ENCODE measurements at places on chromosomes 2 and 18.

- DNase-seq: no peak
Observed at GRCh38 chr2:179235463-179236108, 29.0 kb downstream of the SESTD1 start.

- no peak for DNase-seq
Observed at GRCh38 chr2:148957023-148957422, 81.5 kb upstream of the LYPD6B start.

GRCh38 chr2:172021955-172022354 lies 22.2 kb downstream of the METAP1D start:
- no peak for DNase-seq

DNA sequence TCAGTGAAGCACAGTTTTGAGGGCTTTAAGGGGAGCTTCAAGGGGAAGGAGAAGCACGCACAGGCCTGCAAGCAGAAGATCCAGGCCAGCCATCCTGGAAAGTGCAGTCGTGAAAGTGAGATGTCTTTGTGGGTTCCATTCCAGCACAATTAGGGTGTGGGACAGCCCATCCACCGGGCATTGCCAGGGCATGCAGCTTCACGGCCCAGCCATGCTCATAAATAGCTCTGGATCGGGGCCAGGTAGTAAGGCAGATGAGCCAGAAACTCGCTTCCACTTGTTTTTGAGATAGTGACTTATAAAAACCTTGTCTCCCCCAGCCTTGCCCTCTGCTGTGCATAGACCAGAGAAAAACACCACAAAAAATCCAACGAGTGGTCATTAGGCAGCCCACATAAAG lies 21.0 kb downstream of the KDSR start:
- DNase-seq: no peak

GRCh38 chr2:28137221-28137620 lies 246.7 kb downstream of the BABAM2 start:
- DNase-seq: no peak

- no peak for DNase-seq
Observed at GRCh38 chr18:10135302-10135926, 221.6 kb downstream of the VAPA start.

DNA sequence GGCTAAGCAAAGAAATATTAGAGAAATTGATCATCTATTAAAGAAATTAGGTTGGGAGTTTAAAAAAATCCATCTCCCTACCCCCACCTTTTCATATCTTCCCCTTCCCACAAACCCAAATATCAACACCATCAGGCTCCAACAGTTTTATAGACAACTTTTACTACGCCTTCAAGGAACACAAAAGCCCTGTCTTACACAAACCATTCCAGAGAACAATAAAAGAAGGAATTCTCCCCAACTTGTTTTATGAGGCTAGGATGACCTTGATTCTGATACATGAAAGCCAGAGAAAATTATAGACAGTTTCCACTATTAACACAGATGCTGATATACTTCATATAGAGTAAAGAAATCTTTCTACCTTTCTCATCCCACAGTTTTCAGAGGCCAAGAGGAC lies 211.6 kb downstream of the OSR1 start:
- DNase-seq: no peak

- DNase-seq: no peak
Observed at GRCh38 chr2:204277226-204277625, 268.0 kb upstream of the PARD3B start.

DNA sequence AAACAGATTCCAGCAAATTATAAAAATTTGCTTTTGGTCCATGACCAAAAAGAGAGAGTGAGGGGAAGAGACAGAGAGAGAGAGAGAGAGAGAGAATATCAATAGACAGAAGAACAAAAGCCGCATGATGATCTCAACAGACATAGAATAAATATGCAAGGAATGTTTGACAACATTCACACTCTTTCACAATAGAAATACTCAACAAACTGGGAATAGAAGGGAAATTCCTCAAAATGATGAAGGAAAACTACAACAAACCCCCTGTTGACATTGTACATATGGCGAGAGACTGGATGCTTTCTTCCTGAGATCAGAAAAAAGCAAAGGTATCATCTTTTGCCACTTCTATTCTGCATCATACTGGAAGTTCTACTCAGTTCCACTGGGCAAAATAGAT lies 309.7 kb downstream of the RAD51AP2 start:
- DNase-seq: no peak

GRCh38 chr2:66495788-66496640 lies 61.1 kb downstream of the MEIS1 start:
- DNase-seq: no peak

- no peak for DNase-seq
Observed at GRCh38 chr2:10990561-10991111, 78.9 kb downstream of the KCNF1 start.

DNA sequence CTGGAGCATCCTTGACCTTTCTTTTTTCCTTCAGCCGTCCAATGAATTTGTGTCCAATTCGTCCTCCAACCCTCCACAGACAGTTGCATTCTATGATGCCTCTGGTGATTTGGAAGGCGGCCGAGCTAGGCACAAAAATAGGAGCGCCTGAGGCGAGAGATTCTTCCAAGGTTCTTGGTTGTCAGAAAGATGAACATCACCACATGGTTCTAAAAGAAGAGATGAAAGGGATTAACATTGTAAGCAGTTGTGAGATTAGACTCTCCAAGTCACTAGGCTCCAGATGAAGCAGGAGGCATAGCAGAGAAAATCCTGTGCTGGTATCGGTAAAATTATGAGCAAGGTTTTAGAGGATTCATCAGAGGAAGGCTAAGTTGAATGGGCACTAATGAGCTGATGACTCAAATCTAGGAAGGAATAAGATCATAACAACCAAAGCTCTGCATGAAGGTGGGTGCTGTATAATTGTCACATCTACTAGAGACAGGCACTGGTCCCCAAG lies 75.4 kb upstream of the MAP4K3 start:
- peak; percentile 23 for DNase-seq

GRCh38 chr2:33924586-33925169 lies 325.6 kb upstream of the FAM98A start:
- no peak for DNase-seq

- no peak for DNase-seq
Observed at GRCh38 chr2:8522687-8523086, 159.2 kb upstream of the ID2 start.

DNA sequence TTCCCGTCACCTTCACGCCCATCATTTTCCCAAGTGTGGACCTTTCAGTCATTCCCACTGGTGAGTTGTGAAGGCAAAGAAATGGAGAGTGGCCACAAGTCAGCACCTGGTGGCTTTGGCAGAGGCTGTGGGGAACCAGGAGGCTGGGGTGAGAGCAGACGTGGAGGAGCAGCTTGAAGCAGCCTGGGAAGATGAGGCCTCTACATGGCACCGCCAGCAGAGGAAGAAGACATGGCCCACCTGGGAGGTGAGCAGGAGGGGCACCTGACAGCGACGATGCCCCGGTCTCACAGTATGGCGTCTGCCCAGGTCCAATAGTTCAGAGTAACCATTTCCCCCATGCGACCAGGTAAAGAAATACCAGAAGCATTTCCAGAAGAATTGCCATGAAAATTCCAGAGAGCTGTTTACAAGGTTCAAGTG lies 69.0 kb downstream of the TPO start:
- no peak for DNase-seq

- DNase-seq: peak; percentile 41
Observed at GRCh38 chr2:224038049-224038829, 847 bp downstream of the SERPINE2 start.

DNA sequence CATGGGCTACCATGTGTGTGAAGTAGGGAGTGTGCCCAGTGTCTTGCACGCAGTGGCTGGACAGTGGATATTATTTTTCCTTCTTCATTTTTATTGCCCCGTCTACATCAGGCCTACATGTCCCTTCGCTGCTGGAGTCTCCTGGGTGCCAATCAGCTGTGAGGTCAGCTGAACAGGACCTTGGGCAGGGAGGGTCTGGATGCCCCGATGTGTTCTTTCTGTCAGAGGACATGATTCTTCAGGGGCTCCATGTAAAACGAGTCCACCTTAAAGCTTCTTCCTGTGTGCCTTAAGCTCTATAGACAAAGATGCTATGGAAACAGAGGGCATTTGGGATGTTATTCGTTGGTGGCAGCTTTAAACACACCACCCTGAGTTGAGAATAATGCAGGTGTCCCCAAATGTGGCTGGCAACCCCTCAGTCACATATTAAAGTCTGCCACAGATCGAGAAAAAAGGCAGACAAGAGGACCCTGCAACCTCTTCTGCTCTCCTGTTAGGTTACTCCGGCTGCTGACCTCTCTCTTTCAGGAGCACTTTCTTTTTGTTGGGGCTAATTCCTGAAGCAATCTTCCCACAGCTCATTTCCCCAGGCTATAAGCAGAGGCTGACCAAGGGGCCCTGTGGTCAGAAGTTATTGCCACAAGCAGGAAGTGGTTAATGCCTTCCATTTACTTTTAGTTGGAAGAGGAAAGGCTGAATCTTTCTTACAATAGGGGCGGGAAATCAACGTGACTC lies 20.0 kb downstream of the GREB1 start:
- no peak for DNase-seq

DNA sequence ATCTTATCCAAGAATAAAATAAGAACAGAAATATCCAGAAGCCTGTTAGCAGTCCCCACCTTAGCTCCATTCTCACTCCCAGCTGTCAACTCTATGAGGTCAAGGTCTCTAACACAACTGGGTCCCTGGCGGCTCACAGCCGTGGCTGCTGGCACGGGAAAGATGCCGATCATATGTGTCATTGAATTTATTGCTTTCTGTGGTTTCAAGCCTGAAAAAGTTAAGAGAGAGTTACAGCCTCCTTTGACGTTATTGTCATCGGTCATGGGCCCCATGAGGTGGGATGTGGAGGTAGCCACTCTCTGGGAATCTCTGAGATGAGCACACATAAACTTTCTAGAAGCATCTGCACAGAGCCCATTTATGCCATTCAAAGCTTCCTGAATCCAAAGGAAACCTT lies 28.7 kb upstream of the CABLES1 start:
- DNase-seq: no peak

- no peak for DNase-seq
Observed at GRCh38 chr2:160381425-160381951, 112.1 kb downstream of the RBMS1 start.

- no peak for DNase-seq
Observed at GRCh38 chr2:20229322-20230113, 4.6 kb upstream of the SDC1 start.
